ENCODE measurements at places on chromosomes 3 and 15.

- DNase-seq = no peak
Observed at GRCh38 chr15:97030251-97030650, 699.8 kb downstream of the NR2F2 start.

- DNase-seq = peak; percentile 70
Observed at GRCh38 chr3:108088697-108089096, 2.1 kb downstream of the CD47 start.

DNA sequence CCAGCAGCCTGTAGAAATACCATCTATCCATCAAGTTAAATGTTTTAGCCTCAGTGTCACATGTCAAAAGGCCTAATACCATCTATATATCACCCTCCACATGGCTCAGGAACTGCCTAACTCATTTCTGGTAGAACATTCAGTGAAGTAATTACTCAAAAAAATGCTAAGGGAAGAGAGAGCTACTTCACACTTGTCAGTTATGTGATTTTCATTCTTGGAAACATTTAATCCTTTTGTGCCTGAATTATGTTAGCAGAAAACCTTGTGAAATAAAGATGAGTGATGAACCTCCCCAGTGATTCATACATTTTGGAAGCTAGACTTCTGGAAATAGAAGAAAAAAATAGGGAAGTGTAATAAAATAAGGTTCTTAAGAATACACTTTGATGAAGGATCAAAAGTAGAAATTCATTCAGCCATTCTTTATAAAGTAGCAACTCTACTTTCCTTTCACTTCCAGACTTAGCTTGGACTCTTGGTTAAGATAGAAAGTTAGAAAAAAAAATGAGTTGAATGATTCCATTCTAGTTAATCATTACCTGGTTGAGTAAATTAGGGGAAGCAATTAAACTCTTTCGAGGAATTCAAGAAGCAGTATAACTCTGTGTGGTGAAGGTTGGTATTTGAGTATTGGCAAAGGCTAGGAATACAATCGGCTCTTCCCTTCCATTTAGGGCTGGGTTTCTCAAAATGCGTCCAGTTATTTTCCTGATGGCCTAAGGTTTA is 3.6 kb downstream of the OTOL1 start:
- no peak for DNase-seq

- DNase-seq = no peak
Observed at GRCh38 chr15:92161039-92161670, 232.5 kb upstream of the ST8SIA2 start.

- DNase-seq = no peak
Observed at GRCh38 chr15:29048011-29048410, 162.2 kb downstream of the APBA2 start.

- DNase-seq = no peak
Observed at GRCh38 chr3:122405015-122405414, 10.8 kb downstream of the WDR5B start.

DNA sequence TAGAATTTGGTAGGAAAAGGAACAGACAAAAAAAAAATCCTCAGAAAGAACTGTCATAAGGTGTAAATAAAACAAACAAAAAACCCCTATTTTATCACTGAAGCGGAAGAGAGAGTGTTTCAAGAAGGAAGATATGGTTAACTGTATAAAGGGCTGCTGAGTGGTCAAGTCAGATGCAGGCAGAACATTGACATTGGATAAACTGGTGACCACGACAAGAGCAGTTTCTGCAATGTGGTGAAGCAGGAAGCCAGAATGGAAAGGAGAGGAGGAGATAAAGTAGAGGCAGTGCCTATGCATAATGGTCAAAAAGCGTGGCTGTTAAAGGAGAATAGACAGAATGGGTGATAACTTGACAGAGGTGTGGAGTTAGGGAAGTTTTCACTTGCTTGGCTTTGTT is 75.3 kb downstream of the CYP19A1 start:
- no peak for DNase-seq

GRCh38 chr3:150761831-150762661 is 923 bp downstream of the SIAH2 start:
- DNase-seq = peak; percentile 67

DNA sequence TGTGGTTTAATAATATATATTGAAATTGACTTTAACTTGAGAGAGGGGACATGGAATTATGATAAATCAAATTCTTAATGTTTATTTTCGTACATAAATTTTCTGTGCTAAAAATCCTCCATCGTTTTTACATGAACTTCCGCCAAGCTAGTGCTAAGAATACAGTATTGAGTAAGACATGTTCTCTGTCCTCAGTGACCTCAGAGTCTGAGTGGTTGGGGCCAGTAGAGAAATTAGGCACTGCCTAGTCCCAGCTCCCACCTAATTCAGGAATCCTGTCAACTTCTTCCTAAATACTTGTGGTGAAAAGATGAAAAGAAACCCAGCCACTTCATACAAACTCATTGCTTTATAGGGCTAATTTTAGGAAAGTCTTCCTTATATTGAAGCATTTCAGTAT is 110.3 kb downstream of the PPP2R3A start:
- DNase-seq = no peak

DNA sequence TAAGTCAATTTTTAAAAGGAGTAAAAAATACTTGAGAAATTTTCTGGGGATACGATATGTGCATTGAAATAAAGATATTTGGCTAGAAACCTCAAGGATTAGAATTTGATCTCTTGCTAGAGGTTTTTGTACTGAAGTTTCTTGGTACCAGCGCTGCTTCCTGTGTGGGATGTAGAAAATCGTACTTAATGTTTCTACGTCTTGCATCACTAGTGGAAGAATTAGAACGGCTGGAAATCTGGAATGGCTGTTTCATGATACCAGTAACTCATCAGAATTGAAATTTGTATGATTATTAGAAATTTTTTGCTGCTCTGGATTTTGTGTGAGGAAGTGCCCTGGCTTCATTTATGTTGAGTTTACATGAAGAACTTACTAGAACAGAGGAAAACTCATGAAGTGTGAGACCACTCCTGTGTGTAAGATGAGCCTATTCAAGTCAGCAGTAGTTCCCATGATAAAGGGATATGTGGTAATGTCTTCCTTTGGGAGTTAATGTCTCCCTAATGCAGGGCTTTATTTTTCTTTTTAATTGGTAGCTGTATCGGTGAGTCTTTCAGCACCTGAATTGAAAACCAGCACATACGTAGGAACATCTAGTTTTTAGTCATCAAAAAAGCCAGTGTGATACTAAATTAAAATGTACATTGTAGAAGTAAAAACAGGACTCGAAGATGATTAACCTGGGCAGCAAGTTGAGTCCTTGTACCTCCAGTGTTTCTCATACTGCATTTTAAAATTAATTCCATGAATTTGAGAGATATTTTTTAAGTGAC is 3.2 kb downstream of the KBTBD8 start:
- no peak for DNase-seq

DNA sequence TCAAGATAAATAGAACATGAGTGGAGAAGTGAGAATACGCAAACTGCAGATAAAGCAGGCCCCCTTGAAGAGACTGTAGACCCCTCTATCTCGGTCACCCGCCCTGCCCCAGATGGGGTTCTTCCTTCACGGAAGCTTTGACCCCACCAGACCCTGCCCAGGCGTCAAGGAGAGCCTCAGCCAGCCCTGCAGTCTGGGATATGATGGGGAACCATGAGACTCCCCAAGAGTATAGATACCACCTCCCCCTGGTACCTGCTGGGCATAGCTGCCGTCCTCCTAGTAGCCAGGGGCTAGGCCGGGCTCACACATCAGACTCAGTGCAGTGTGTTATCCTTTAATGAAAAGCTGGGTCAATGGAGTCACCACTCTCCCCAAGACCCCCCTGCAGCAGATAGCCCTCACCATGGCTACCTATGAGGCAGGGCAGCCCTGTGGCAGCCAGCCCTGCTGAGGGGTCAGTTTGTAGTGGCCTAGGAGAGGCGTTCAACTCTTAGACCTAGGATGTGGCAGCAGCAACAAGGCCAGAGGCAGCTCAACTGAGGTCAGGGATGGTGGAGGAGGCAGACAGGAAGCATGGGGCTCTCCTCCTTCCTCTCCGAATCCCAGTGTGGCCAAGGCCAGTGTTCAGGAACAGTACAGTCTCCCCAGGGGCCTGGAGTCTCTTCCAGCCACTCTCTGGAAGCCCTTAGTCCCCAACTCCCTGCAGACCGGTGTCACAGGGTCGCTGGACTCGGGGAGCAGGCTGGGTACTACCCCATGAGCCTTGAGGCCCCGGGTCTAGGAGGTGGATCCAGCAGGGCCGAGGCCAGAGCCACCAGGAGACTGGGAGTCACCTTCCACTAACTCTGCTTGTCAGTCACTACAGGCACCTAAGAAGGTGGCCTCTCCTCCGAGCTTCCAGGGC is 26.1 kb downstream of the PLXNB1 start:
- DNase-seq = no peak

DNA sequence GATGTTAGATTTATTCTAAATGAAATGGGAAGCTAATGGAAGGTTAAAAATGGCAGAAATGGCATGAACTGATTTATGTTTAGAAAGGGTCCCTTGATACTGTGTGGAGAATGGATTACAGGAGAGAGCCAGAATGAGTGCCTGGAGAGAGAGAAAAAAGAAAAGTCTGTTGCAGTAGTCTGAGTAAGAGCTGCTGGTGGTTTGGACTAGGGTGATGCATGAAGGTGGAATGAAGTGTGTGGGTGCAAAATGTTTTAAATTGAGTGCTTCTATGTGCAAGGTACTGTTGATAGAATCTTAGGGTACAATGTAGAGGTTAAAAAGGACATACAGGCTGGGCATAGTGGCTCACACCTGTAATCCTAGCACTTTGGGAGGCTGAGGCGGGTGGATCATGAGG is 11.4 kb upstream of the MGA start:
- no peak for DNase-seq

DNA sequence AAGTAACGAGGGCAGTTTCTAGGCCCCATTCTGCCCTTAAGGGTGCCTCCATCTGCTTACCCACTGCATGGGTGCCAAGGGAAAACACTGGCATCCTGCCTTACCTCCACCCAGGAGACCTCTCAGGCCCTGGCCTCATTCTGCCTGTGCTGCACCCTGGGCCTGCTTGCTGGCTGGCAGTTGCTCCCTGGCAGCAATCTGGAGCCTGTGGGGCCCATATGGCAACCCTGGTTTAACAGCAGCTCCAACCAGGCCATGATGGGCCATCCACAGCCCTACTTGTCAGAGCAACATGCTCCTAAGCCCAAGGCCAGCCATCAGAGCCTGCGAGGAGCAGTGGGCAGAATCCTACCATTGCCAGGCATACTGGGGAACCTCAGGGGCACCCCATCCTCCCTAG is 3.7 kb downstream of the C3orf18 start:
- DNase-seq = no peak

DNA sequence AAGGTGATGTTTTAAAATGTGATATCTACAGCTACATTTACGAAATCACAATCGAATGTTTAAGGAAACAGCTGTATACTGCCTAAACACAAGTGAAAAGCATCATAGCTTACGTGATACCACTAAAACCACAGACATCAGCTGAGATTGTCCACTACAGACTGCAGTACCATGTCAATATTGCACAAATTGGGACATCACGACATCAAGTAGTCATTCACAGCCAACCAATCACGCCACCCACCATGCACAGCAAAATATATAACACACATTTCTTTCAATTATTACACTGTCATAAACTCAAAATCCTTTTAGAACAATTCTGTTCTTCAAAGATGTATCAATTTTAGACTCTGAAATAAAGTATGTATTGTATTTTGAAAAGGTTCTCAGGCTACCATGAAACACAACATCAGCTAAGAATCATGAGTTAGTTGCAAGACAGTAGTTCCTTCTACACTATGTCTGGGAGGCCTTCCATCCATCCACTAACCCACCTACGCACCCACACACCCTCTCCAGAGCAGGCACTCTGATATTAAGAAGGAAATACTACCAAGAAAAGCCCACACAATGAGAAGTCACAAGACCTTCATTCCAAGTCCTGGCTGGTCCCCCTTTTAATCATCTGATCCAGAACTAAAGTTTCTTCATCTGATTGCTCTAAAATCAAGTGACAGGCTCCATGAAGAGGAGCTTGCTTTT is 3.1 kb downstream of the DMXL2 start:
- no peak for DNase-seq

- DNase-seq = no peak
Observed at GRCh38 chr3:138373087-138373735, 24.8 kb downstream of the MRAS start.

DNA sequence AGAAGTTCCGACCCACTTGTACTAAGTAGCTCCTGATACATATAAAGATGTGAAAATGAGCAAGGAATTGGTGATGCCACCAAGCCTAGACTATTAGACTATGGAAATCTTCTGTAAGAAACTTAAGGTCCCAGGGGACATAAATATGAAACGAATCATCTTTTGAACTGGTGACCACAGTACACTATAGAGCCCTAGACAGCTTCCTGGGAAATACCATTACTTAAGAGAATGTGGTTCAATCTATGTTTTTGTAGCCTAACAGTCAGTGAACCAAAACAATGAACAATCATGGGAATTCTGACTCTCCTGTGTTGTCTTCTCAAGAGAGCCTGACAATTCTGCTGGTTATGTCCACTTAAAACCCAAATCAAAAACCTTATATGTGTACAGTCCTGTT is 191.6 kb downstream of the GREM1 start:
- DNase-seq = no peak

- DNase-seq = peak; percentile 56
Observed at GRCh38 chr3:139353920-139354556, 10.2 kb downstream of the MRPS22 start.
